ENCODE measurements at places on chromosomes 12 and 14.

DNA sequence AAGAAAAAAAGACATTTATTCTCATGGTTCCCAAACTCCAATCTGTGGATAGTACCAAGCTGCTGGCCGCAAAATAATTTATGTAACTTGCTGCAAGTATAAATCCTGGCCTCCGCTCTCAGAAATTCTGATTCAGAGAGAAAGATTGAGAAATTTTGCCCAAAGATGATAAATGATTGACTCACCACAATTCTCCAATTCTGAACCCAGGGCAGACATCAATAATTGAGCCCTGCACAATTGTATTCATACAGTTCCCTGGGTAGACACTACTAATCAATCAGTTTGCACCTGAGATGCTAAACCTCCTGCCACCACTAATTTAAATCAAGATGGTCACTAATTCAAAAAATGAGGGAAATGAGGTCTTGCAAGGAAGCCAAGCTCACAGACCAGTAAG lies 38.2 kb downstream of the TRPV4 start:
- DNase-seq: no peak

DNA sequence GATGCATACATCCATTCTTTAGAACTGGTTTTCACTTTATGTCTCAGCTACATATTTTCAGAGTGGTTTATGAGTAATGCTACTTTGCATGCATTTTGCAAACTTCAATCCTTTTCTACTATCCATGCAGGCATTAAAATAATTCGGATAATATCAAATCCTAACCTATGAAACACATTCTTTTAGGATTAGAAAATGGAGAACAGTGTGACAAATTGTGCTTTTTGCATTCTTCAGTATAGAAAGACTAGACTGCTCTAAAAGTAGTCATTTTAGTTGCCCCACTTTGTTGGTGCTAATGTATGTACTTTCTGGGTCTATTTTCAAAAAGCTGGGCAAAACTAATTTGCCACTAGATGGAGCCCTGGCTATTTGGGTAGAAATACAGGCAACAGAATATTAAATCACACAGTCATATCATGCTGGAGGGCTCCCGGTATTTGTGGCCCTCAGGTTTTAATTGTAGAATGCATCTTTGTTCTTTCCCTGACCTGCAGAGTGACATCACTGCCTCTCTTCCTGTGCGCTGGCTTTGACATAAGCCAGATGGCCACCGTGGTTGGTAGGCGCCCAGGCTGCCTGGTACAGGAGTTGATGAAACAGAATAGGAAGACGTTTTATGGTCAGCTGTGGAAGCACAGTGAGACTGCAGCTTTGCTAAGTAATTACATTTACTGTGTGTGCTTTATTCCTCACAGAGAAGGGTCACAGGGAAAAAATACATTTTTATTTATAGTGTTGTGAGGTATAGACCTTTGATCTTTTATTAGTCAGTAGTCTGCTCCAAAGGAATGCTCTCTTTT lies 28.1 kb downstream of the MSRB3 start:
- no peak for DNase-seq

DNA sequence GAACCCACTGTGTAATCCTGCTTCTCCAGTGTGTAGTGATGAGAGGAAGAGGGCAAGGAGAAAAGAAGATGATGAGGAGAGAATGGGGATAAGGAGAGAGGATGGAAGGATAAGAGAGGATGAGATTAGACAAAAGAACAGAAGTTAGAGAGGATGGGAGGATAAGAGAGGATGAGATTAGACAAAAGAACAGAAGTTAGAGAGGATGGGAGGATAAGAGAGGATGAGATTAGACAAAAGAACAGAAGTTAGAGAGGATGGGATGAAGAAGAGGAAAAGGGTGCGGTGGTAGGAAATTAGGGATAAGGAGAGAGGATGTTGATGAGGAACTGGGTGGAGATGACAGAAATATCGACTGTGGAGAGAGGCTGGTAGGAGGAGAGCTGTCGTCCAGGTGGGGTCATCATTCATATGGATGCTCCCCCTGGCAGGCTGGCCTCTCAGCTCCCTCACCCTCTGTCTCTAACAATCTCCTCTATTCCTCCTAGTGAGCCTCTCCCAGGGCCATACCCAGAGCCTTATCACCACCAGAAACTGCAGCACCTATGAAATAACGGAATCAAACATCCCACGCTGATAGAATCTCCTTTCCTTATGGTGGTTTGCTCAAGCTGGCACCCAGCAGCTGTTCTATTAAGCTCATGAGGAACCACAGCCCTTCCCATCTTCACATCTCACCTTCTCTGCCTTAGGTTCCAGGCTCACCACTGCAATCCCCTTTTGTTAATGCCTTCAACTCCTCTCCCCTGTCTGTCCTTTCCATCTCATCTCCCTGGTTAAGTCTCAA lies 6.0 kb upstream of the CIROP start:
- DNase-seq: no peak

GRCh38 chr14:50362764-50363713 lies 33.6 kb downstream of the CDKL1 start:
- DNase-seq: no peak

DNA sequence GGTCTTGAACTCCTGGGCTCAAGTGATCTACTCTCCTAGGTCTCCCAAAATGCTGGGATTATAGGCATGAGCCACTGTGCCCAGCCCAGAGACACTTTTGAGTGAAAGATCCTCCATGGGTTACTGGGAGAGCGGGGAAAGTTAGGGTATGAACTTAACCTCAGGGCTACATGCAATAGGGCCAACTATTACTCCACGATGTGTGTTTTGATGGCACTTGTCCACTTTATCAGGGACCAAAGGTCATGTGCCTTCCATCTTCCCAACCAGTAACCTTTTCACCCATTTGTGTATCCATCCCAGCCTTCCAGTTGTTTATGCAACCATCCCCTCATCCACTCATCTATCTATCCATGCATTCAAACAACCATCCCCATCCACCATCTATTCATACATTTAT lies 60.6 kb upstream of the NOS1 start:
- DNase-seq: no peak

DNA sequence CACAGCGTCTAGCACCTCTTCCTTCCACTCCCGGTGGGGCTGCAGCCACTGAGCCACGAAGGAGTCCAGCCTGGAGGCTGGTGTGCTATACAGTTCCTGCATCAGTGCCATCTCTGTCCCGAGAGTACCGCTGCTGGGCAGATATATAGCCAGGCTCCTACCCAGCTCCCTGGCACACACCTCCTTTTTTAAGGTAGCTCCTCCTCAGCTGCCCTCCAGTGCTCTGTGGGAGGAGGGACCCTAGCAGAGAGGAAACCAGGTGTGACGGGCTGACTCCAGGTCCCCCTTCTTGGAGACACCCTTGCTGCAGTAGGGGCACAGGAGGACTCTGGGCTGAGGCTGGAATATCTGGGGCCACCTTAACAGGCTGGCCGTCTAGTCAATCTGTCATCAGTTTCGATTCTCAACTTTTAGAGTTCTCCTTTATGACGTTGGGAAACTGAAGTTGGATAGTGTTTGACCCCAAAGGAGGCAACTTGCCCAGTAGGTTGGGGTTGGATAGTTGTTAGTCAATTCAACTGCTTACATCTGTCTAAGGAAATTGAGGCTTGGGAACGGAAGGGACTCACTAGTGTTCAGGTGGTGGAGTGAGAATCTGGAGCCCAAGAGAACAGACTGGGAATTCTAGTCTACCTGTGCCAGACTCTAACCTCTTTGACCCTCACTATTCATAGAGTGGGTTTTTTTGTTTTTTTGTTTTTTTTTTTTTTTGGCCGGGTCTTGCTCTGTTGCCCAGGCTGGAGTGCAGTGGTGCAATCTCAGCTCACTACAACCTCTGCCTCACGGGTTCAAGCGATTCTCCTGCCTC lies at the start of gene OASL:
Gene OASL, minus strand, starts transcription at position 386 of the 808 bp plus-strand sequence. Its CDS starts 275 bp downstream, at position 111.
- DNase-seq: no peak

DNA sequence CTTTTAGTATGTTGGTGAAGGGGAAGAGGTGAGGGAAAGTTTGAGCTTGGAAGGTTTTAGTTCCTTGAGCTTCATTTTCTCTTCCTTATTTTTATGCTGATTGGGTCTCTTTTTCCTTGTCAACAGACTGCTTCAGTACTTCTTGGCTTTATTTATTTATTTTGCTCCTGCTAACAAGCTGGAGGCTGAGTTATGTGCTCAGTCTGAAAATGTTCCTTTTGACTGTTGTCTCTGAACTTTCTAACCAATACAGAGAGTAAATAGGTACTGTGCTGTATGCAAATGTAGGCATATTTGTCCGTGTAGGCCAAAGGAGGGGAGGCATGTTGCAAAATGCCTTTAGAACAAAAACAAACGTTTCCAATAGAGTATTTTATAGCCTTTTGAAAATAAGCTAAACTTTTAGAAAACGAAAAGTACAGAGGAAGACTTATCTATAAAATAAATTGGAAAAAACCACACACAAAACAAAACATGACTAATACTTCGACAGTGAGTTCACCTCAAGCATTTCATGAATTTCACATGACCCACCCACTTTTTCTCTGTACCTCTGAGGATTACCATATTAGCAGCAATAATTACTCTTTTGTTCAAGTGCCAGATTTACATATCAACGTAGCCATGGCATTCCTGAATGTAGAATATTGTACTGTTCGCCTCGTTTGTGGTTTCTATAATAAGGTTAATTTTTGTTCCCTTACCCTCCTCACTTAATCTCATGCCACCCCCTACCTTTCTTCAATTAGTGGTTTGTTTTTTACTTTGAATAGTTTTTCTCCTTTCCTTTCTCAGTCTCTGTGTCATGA lies 4.7 kb upstream of the CREBL2 start:
- no peak for DNase-seq

DNA sequence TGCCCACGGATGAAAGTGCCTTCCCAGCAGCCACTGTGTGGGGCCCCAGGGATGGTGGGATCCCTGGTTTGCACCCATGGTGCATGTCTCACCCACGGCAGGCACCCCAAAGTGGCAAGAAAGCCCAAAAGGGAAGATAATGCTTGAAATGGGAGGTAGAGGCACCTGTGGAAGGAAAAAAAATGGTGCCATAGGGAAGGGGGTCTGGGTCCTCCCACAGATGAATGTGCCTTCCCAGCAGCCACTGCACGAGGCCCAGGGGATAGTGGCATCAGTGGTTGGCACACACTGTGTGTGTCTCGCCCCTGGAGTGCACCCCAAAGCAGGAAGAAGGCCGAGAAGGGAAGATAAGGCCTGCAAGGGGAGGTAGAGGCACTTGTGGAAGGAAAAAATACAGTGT lies 264.2 kb downstream of the ALG10 start:
- no peak for DNase-seq

GRCh38 chr14:94005324-94006073 lies 8.4 kb downstream of the CCDC197 start:
- DNase-seq: no peak

DNA sequence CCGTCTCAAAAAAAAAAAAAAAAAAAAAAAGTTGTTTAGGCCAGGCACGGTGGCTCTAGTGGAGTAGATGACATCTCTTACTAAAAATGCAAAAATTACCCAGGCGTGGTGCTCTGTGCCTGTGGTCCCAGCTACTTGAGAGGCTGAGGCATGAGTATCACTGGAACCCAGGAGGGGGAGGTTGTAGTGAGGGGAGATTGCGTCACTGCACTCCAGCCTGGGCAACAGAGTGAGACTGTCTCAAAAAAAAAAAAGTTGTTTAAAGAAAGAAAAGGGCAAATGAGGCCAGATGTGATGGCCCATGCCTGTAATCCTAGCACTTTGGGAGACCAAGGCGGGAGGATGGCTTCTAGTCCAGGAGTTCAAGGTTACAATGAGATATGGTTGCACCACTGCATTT lies 36.6 kb upstream of the SPPL3 start:
- DNase-seq: no peak

DNA sequence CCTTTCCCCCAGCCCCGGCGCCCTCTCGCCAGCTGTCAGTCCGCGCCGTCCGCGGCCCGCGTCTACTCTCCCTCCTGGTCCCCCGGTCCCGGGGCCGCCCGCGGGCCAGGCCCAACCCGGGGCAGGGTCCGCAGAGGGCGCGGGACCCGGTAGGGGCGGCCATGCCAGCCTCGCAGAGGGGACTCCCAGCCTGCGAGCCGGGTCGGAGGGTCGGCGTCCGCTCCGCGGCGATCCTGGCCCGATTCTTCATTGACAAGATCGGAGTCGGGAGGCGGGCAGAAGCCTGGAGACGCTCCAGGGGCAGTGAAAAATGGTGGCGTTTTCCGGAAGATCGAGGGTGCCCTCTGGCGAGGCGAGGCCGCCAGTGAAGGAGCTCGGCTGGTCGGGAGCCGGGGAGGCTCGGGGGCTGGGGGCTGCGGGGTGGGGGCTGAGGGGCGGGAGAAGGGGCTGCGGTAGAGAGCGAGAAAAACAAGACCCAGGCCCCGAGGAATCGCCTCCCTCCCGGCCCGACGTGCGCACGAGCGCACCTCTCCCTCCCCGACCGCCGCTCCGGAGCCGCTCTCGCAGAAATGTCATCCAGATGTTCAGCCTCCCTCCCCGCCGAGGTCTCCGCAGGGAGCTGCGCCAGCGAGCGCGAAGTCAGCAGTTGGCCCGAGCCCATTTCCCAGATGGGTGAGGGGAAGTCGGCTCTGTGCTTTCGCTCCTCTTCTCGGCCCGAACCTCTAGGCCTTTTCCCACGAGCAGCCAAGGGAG lies 647 bp upstream of the TGFB3 start:
- peak; percentile 49 for DNase-seq
